ENCODE measurements at places on chromosomes 7 and 10. TPM values are rescaled to one million over a fixed set of nuclear protein-coding genes. Genes with fewer than 3 reads are reported as not detected.

DNA sequence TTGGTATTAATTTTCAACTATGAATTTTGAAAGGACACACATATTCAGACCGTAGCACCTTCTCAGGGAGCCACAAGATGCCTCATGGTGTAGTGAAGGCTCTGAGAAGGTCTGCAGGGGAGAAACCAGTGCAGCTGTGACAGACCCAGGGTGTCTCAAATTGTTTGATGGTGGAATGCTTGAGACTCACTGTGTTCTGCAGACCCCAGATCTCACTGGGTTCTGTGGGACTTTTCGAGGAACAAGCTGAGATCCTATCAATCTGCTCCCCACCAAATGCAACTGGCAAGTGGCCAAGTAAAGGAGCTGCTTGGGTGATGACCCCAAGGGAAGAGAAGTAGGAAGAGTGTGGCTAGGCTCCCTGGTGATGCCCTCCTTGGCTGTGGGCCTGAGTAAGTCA lies 130.5 kb upstream of the UNC5B start:
- H3K27ac ChIP-seq = no peak overlapping the region
- no peaks in the 10 kb centered on the region for H3K36me3 ChIP-seq
- no peak for DNase-seq
- H3K4me1 ChIP-seq = no peaks in the 10 kb centered on the region

DNA sequence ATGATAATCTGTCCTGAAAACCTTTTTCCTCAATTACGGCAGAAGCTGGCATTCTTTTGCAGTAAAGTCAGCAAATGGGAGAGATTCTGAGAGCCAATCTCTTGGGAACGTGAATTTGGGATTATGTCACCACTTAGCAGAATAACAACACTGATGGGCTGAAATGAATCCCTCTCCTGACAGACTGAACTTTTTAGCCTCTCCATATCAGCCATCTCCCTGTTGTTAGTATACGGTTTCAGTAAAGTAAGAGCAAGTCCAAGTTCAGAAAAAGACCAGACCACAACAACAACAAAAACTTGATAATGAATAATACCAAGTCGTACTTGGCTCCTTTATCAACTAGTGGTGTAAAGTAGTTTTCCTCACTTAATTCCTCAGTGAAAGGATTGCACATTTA lies 1048.8 kb downstream of the GATA3 start:
- no peaks in the 10 kb centered on the region for H3K27me3 ChIP-seq
- H3K27ac ChIP-seq = no peak overlapping the region
- no peaks in the 10 kb centered on the region for H3K36me3 ChIP-seq
- no peak for DNase-seq
- H3K4me1 ChIP-seq = no peaks in the 10 kb centered on the region

DNA sequence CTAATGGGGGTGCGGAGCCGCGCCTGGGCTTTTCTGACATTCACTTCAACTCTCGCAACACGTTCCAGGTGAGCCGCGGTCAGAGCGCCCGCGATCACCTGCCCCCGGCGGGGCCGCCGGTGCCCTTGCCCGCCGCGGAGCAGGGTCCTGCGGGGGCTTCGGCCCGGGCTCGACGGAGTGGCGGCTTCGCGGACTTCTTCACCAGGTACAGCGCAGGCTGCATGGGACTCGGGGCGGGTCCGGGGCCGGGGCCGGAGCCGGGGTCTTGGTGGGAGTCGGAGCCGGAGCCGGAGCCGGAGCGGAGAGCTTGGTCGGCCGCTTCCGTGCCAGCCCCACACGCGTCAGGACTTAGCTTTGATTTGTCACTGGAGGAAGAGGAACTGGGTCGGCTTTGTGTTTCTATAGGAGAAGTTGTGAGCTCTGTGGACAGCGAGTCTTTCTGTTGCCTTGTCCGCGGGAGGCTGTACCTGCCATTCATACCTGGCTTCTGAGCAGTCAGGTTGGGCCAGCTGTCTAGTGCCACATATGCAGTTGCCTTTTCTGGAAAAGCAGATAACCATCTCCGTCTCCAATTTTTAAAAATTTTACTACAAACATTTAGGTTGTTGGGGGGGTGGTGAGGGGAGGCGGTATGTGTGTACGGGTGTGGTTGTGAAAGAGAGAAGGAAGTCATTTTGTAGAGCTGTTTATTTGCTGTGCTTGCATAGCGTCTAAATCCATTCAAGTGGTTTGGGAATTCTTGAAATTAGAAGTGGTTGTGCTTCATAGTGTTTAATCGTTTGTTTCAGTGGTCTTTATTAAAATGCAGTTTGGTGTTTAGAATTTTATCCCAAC lies 1.3 kb downstream of the TBC1D12 start:
- H3K4me3 ChIP-seq = peak overlapping the region; percentile 67
- peaks cover 5% of the 10 kb centered on the region for H3K4me1 ChIP-seq
- H3K27me3 ChIP-seq = peaks cover 49% of the 10 kb centered on the region

GRCh38 chr7:76403780-76404494 lies 5.6 kb downstream of the SSC4D start:
- H3K4me3 ChIP-seq = no peak overlapping the region
- H3K36me3 ChIP-seq = no peaks in the 10 kb centered on the region

Gene WEE2
- not detected for total RNA-seq

Gene TMEM229A
- total RNA-seq = not detected

Gene UCN3
- not detected for total RNA-seq
